ENCODE measurements at places on chromosomes 7 and 10.

DNA sequence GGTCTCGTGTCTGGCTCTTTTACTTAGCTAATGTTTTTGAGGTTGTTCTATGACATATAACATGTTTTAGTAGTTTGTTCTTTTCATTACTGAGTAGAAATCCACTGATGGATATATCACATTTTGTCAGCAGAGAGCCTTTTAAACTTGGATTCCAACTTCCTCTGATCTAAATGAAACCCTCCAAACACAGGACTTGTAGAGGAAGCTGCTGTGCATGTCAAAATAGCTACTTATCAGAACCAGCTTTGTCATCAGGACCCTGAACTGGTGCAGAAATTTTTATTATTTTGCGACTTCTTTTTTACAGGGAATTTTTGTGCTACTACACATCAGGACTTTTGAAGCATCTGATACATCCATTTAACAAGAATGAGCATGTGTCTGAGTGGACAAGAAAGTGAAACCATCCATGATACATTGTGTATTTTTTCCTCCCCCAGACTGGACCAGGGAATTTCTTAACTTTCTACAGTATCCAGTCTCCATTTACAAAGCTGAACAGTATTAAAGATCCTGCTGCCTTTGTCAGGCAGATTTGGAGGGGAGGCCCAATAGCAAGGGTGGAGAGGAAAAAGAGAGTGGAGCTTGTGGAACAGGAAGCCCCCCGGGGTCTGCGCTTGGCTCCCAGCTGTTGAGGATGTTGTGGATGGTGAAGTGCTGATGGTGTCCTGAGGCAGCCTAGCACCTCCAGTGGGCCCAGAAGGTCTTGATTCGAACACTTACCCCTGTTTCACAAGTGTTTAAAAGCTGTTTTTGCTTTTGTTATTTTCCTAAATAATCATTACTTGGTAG, 29.3 kb upstream of the MTPAP start:
- no peak for DNase-seq

DNA sequence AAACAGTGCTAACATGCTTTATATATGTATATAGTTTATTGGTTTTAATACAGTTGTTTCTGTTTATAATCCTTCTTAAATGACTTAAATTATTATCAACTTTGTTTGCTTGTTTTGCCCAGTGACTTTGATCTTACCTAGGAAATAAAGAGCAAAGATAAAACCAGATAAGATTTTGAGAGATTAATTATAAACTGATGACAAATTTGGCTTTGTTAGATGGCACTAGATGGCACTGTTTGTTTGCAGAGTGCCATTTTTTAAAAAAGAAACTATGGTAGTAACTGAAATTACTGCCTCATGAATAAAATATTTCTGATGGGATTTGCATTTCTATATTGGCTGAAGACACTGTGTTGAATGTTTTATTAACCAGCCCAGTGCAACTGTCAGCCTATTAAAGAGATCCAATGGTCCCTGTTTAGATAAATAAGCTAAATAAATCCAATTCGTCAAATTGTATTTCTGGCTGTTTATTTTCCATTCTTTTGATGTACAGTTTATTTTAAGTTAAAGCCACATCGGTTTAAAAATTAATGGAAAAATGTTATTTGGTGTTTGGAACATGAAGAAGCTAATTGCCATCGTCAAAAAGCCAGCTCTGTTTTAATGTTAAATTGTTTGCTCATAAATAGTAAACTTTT, 28.7 kb downstream of the VTI1A start:
- no peak for DNase-seq

GRCh38 chr7:87878208-87878735, 2.0 kb downstream of the DBF4 start:
- DNase-seq: no peak

DNA sequence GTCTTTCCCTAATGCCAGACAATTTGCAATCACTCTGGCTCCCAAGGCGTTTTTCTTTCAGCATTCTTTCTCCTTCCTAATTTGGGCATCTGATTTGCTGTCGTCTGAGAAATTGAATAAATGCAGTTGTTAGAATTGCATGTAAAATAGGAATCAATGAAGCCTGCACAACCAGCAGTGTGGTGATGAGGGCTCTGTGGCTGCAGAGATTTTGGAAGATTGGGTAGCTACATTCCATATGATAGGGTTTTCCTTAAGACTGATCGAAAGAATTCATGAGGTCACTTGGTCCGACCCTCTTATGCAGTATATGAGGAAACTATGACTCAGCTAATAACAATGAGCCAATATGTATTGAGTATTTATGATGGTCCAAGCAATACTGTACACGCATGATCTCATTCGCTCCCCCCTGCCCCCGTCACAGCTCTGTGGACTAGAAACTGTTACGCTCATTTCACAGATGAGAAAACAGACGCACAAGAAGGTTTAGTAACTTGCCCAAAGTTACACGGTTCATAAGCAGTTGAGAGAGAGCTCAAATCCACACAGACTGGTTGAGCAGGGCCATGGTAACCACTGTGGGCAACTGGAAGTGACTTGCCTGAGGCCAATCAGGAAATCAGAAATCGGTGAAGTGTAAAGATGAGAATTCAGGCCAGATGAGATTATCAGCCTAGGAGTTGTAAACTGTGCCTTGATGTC, 527.2 kb downstream of the GATA3 start:
- DNase-seq: no peak

DNA sequence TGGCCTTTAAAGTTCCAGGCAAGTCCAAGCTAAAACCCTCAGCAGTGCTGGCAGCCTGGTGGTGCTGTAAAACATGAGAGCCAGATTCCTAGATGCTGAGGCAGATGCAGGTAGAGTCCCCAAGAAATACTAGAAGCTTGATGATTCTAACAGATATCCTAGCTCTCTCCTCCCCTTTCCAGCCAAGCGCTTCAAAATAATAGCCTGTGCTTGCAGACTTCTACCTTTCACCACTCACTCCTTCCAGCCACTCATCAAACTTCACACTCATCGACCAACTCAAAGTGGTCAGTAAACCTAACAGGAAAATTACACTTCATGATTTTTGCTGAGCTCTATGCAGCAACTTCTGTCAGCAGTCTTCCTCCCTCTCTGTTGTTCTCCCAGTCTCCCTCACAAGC, 50.2 kb downstream of the LMBR1 start:
- no peak for DNase-seq

- no peak for DNase-seq
Observed at GRCh38 chr7:55242613-55243012, 122.5 kb upstream of the LANCL2 start.

- no peak for DNase-seq
Observed at GRCh38 chr10:60846173-60846572, 67.9 kb downstream of the CDK1 start.

- DNase-seq: no peak
Observed at GRCh38 chr7:33979300-33979806, 74.0 kb downstream of the BMPER start.

DNA sequence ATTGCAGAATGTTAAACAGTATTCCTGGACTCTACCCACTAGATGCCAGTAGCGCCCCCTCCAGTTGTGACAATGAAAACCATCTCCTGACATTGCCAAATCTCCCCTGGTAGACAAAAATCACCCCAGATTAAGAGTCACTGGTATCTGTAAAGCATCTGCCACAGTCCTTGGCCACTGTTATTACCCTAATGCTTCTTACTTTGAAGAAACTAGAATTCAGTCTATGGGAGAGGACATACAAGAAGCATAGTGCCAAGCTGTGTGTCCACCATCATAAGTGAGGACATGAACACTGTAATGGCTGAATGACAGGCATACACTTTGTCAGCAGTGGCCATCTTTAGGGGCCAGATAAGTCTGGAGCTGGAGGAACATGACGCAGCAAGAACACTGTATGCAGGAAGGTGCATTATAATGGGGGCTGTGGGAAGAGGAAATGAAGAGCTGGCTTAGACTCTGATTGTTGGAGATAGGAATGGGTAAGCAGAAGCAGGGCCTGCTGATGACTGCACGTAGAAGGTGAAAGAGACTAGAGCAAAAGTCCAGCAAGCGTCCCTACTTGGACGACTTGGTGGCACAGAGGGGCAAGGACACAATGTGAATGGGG, 32.5 kb downstream of the CBX3 start:
- DNase-seq: no peak

DNA sequence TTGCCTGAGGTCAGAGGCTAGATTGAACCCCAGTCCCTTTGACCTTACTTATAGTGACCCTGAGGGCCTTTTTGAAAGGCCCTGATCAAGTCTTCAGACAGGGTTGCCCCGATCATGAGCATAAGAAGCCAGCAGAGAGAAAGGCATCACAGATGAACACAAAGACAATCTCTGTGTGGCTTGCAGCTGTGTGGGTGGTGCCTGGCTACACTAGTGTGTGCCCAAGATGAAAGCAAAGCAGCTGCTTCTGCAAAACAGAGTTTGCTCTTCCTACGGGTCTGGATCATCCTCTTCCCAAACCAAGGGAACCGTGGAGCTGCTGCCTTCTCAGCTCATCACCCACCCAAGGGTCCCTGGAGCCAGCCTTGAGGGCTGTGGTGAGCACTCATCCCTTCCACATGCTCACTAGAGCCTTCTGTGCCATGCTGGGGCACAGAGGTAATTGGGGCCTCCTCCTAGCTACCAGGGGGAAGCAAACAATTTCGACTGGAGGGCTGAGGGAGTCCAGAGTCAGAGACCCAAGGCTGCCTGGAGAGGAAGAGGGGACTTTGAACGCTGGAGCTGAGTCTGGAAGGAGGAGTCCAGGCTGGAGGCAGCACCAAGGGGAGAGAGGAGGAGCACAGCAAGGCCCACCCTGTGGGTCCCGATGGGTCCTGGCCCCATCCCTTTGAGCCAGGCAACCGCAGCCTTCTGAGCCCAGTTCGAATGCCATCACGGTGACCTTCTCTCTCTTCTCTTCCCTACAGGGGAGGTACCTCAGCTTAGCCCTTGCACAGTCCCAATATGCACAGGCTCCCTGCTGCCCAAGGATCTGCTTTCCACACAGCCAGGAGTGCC, 42.3 kb downstream of the ANTXRL start:
- DNase-seq: no peak

- no peak for DNase-seq
Observed at GRCh38 chr10:85614981-85615380, 751.6 kb downstream of the GRID1 start.

DNA sequence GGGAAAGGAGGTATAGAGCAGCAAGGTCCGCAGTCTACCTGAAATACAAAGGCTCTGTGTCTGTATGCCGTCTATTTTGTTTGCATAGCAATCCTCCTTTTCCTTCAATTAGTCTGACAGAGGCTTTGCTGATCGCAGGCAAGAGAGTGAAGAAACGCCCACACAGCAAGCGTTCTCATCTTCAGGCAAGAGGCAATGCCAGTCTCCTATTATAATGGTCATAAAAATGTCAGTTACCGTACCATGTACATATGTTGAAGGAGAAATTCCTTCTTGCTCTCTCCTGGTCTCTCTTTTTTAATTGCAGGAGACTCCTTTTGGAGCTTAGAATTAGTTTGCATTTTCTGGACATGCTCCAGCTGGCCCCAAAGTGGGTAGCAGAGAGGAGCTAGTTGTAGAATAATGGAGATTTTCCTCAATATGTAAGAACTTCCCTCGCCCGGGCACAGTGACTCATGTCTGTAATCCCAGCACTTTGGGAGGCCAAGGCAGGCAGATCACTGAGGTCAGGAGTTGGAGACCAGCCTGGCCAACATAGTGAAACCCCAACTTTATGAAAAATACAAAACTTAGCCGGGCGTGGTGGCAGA, 139.5 kb downstream of the PFKFB3 start:
- DNase-seq: no peak
